Stimulated activated memory B cell treated with anti-CD40 and anti-IgM and Interleukin-4, amounts not matched to agents 10 μg/mL and 1 μg/mL and 100 μg/mL, for 72 hours (primary cell): ENCODE measurements at places on chromosomes 6 and 20.

DNA sequence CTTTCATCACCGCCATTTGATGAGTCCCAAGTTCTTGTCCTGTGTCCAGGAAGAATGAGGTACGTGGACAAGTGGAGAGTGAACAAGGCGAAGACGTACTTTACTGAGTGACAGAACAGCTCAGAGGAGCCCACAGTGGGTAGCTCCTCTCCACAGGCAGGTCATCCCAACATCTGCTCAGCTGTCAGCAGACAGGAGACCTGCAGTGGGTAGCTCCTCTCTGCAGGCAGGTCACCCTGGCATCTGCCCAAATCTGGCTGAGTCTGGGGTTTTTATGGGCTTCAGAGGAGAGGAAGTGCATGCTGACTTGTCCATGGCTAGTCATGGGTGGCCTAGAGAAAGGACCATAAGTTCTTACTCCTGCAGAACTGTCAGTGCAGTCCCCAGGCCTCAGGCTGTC, 32.7 kb upstream of the PDYN start:
- ATAC-seq, result no peak

GRCh38 chr6:45631396-45631795, 253.7 kb upstream of the SUPT3H start:
- no peak for ATAC-seq

DNA sequence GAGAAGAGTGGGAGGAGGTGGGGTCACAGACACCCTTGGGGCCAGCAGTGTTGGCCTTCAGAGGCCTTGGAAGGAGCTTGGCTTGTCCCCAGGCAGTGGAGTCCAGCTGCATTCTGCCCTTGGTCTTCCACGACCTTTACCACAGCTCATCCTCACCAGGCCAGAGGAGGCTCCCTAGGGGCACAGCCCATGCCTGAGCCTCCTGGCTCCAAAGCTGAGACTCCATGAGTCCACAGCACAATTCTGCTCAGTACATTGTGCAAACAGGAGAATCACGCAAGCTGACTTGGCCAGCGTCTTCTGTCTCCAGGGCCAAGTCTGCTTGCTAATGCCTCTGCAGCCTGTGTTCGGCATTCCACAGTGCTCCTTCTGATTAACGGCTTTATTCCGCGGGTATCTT, 337.2 kb downstream of the SMOC2 start:
- peak; percentile 16 for ATAC-seq

DNA sequence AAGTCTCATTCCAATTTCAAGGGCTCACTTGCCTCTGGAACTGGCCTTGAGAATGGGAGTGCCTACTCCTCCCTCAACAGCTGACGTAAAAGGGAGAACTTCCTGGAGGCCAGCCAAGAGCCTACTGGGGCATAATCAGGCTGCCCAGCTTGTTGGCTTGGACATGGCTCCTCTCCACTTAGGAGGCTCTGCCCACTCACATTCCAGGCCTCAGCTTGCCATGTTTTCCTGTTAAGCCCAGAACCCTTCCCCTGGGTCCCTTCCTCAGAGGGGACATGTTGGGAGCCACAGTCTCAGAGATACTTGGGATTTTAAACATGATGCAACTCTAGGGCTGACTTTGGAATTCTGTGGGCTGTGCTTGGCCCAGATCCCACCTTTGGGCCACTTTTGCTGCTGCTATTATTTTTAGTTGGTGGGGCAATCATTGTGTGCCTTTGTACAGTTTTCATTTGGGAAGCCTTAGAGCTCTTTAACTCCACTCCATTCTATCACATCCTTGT, 31.5 kb upstream of the ADTRP start:
- ATAC-seq, result no peak

- ATAC-seq, result no peak
Observed at GRCh38 chr20:56422824-56423189, 10.7 kb downstream of the CASS4 start.

GRCh38 chr20:14336686-14337085, 726 bp downstream of the FLRT3 start:
- no peak for ATAC-seq

GRCh38 chr6:145534989-145535388, 200.3 kb downstream of the EPM2A start:
- no peak for ATAC-seq

- no peak for ATAC-seq
Observed at GRCh38 chr20:54295686-54296085, 87.8 kb downstream of the PFDN4 start.

GRCh38 chr6:4398791-4399190, 263.4 kb upstream of the ECI2 start:
- no peak for ATAC-seq

- no peak for ATAC-seq
Observed at GRCh38 chr6:6402591-6402990, 82.1 kb upstream of the F13A1 start.

DNA sequence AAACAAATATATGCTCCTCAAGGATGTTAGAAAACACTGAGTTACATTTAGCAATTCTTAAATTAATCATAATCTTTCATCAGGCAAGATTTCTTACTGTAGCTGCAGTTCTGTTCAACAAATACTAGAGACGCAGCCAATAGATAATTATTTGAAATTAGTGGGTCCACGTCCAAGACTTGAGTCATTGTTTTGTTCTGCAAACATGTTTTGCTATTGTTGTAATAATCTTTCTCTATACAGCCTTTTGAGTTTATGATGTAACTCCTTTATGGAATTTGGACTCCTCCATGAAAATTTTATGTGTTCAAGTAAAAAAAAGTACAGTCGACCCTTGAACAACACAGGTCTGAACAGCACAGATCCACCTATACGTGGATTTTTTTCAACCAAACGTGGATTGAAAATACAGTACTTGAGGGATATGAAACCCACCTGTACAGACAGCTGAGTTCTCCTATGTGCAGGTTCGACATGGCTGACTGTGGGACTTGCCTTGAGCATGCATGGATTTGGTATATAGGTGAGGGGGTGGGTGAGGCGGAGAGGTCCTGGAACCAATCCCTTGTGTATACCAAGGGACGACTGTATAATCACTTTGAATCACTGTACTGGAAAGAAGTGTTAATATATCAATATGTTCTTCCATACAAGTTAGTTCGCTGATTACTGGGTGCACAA, 41.3 kb upstream of the SLC22A16 start:
- ATAC-seq, result no peak

- no peak for ATAC-seq
Observed at GRCh38 chr6:156185113-156185512, 592.1 kb upstream of the ARID1B start.

DNA sequence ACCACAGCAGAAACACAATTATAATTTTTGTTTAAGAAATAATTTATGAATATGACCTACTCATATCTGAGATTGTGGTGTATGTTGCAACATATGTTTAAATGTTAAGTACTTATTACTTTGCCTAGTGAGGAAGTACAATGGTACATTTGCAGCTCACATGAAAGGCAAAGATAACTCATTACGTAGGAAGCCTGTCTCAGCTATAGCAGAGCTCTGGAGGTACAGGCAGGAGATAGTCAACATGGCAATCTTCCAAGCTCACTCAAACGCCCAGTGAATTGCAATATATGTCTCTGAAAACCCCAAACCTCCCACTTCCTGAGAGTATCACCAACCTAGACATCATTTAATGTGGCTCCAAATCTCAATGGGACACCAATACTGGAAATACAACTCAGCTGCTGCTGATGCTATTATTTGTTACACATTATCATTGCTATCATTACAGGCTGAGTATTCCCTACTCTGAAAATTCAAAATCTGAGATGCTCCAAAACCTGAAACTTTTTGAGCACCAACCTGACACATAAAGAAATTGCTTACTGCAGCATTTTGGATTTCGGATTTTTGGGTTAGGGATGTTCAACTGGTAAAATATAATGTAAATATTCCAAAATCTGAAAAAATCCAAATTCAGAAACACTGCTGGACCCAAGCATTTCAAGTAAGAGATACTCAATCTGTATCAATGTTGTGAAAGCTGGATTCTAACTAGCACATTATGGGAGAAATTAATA, 25.1 kb upstream of the GSTA4 start:
- no peak for ATAC-seq

DNA sequence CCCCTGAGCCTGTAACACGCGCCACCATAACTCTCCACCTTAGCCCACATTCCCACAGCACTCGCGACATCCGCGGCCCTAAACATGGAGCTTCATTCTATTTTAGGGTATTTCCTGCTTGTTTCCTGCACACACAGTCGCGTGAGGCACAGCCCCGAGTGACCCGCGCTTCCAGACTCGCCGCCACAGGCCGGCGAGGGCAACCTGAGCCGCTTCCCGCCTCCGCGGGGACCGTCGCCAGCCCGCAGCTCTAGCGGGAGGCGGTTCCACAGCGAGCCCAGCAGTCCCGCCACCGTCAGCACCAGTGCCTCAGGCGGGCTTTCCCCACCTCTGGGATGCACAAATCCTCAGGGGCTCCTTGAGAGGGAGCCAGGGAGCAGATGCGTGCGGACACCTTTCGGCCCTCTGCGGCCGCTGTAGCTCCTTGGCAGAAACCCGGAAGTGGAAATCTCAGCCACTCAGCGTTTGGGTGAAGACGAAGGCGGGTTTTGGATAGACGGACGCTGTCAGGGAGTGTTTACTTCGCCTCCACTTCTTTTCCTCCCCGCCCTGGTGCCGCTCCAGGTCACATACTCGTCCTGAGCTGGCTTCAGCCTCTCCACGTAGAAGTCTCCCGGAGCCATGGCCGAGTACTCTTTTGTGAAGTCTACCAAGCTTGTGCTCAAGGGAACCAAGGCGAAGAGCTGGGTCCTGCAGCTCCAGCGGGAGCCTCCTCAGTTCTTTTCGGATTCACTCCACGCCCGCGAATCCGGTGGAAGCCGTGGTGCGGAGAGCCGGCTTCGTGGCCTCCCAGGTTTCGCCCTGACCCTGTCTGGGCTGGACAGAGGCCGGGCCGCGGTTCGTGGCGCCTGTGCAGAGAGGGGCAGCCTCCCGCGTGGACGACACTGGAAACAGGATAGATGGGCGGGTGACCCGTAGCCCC, 2177.4 kb upstream of the DEFB115 start:
- peak; percentile 82 for ATAC-seq

DNA sequence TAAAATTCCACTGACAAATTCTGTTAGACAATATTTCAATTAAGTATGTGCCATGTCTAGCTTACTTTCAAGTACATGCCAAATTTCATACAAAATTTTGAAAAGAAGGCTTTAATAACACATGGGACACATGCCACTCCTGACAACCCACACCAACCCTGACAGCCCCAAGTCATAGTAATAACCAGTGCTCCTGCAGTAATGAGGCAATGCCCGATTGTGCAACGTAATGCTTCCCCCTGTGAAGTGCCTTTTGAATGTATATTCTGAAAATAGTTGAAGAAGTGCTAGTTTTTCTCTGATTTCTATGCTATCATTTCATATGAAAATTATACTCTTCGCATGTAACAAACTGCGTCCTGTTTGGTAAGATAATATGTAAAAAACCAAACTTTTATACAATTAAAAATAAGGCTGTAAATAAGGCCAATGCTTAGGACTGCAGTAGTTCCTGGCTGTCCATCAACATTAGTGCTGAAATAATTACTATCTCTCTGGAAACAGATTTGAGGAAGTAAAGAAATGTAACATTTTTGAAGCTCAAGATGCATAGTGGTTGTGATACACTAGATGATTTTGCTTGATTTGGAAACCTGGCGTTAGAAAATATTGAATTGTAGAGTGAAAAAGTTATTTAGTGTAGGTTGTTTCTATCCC, 125.8 kb upstream of the BCLAF1 start:
- ATAC-seq, result no peak

GRCh38 chr6:42961020-42961470, 491 bp downstream of the GNMT start:
- no peak for ATAC-seq

DNA sequence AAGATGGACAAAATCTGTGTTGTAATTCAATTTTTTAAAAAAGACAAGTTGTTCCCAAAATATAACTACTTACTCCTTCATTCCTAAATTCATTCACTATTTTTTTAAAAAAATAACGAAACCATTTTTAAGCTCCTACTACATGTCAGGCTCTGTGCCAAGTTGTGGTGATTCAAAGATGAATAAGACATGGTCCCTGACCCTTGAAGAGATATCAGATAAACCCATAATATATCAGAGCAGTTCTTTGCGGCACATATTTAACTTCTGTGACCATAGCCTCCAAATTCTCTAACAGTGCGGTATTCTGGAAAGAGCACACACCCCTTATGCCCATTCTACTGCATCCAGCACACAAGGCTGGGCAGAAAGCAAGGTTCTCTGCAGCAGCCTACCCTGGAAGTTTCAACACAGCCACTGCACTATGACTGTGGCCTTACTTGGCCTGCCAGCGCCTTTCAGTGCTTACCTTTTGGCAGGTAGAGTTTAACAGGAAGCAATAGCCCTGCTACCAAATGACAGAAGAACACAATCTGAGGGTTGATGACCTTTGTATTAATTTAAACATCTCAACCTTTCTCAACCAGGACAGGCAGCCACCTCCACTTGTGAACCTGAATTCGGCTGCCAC, 406.5 kb downstream of the BTBD9 start:
- ATAC-seq, result no peak

- ATAC-seq, result no peak
Observed at GRCh38 chr6:144468709-144469108, 183.6 kb downstream of the UTRN start.

DNA sequence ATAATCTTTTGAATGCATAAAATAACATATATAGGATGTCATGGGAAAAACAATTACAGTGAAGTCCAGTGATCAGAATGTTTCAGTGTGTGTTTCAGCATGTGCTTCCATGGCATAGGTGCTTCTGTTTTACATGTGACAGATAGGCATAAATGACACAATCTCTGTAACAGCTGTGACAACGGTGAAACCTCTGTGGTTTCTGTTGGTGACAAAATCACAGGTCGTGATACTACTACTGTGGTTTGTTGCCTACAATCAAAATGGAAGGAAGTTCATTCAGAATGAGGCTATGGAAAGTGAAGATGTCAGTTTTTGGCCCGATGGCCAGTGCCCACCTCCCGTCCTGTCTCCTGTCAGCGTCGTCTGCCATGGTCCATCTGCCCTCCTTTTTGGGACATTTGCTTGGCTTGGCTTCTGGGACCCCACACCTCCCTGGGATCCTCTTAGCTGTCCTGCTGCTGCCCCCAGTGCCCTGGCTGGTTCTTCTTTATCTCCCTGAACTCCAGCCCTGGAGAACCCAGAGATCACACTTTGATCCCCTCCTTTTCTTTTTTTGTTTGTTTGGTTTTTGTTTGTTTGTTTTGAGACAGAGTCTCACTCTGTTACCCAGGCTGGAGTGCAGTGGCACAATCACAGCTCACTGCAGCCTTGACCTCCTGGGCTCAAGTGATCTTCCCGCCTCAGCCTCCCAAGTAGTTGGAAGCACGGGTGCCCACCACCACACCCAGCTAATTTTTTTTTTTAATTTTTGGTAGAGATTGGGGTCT, 79.3 kb upstream of the NAA20 start:
- peak; percentile 88 for ATAC-seq

- no peak for ATAC-seq
Observed at GRCh38 chr6:11645016-11645415, 107.5 kb downstream of the TMEM170B start.
